ENCODE measurements at places on chromosomes 12 and 14. TPM values are rescaled to one million over a fixed set of nuclear protein-coding genes. Genes with fewer than 3 reads are reported as not detected.

The AMDHD1 gene
- 2.6 TPM for total RNA-seq

The FAM222A gene
- total RNA-seq: 3.8 TPM

The BEGAIN gene
- total RNA-seq: 11.8 TPM

The GLIPR1L1 gene
- total RNA-seq: not detected

The FOXA1 gene
- 10.6 TPM for total RNA-seq

The CLEC2B gene
- 1.4 TPM for total RNA-seq

The KCNA5 gene
- not detected for total RNA-seq

The LALBA gene
- not detected for total RNA-seq

The TMEM233 gene
- total RNA-seq: 0.06 TPM

The RACGAP1 gene
- total RNA-seq: 89.0 TPM

The SRRM4 gene
- total RNA-seq: not detected

The HNF1A gene
- total RNA-seq: 3.7 TPM

The FAR2 gene
- not detected for total RNA-seq

The MUCL1 gene
- not detected for total RNA-seq

The LTBP2 gene
- 8.0 TPM for total RNA-seq

The KLRD1 gene
- total RNA-seq: not detected

The ASIC1 gene
- total RNA-seq: 6.4 TPM

The RPL10L gene
- not detected for total RNA-seq

The CSAD gene
- total RNA-seq: 5.0 TPM

The L2HGDH gene
- total RNA-seq: 9.9 TPM

The TMEM63C gene
- 1.0 TPM for total RNA-seq

The TROAP gene
- 97.1 TPM for total RNA-seq

The NFATC4 gene
- 0.67 TPM for total RNA-seq

The INSM2 gene
- 0.08 TPM for total RNA-seq

The NYNRIN gene
- total RNA-seq: 0.16 TPM

The TBC1D30 gene
- total RNA-seq: 1.7 TPM

The CCDC196 gene
- not detected for total RNA-seq

The PROX2 gene
- total RNA-seq: not detected

The JAG2 gene
- total RNA-seq: 13.6 TPM

The DNM1L gene
- 35.0 TPM for total RNA-seq

The HIGD1C gene
- total RNA-seq: not detected

The MSRB3 gene
- 24.3 TPM for total RNA-seq

The TIMM9 gene
- total RNA-seq: 73.7 TPM

The ABCC9 gene
- total RNA-seq: not detected

The MYBPC1 gene
- total RNA-seq: not detected

The KRT75 gene
- total RNA-seq: 0.19 TPM

The KLRF1 gene
- total RNA-seq: not detected

The ASCL1 gene
- total RNA-seq: not detected

The SCN8A gene
- 1.8 TPM for total RNA-seq

The MGAT4C gene
- total RNA-seq: 0.18 TPM

The FGD4 gene
- 2.2 TPM for total RNA-seq

The KRT6A gene
- 0.74 TPM for total RNA-seq

The TMEM30B gene
- 0.22 TPM for total RNA-seq

The SLC17A8 gene
- total RNA-seq: not detected

The CCDC38 gene
- 0.07 TPM for total RNA-seq

The SMIM41 gene
- total RNA-seq: not detected

Measured in A549 treated with RU486 at 1 μM for 4 hours (cell line).